Stimulated activated CD8-positive, alpha-beta memory T cell treated with anti-CD3 and anti-CD28 coated beads, Interleukin-4, amount 100 ng/mL, for 1 hour (primary cell): ENCODE measurements at places on chromosomes 2 and 18.

DNA sequence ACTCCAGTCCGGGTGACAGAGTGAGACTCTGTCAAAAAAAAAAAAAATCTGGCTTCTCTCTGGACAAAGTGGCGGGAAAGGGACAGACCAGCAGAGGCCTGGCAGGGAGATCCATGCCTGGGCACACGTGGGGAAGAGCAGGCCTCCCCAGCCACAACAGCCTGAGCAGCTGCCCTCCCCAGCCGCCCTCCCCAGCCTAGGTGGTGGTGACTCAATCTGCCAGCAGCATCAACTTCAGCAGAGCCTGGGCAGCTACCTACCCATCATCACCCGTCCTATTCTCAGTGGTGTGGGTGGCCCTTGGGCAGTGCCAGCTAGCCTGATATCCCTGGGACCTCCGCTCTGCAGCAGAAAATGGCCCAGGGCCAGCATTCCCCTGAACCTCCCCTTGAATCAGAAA is 612.4 kb downstream of the FBXO15 start:
- DNase-seq: no peak

DNA sequence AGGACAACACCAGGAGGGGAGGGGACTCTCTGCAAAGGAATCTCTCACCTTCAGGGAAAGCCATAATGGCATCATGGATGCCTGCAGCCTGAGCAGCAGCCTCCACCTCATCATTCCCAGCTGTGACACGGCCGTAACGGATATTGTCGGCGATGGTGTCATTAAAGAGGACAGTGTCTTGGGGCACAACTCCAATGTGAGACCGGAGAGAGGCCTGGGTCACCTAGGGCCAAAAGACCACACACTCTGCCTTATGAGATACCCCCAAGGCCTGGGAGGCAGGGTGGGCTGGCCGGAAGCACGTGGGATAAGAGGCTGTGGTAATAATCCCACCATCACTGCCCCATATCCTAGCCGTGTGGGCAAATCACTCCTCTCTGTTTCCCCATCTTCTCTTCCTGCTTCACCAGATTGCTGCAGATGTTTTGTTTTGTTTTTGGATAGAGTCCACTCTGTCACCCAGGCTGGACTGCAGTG is 4.3 kb downstream of the ZFAND2B start:
- no peak for DNase-seq

GRCh38 chr2:45452866-45453265 is 158.2 kb downstream of the SRBD1 start:
- no peak for DNase-seq

DNA sequence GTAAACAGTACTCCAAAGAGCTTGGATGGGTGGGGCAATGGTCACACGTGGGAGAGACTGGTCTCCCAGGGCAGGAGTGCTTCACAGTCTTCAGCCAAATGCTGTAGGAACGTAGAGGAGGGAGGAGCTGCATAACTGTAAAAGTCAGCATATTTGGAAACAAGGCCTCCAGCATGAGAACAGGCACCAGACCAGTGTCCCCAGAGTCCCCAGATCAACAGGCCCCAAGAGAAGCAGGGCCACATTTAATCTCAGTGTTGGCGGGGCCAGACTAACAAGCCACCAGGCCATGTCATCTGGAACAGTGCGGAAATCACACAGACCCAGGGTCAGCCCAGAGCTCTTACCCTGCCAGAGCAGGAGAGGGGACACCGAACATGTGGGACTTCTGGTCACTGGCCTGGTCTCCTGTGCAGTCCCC is 63.2 kb downstream of the ADCY3 start:
- DNase-seq: no peak

DNA sequence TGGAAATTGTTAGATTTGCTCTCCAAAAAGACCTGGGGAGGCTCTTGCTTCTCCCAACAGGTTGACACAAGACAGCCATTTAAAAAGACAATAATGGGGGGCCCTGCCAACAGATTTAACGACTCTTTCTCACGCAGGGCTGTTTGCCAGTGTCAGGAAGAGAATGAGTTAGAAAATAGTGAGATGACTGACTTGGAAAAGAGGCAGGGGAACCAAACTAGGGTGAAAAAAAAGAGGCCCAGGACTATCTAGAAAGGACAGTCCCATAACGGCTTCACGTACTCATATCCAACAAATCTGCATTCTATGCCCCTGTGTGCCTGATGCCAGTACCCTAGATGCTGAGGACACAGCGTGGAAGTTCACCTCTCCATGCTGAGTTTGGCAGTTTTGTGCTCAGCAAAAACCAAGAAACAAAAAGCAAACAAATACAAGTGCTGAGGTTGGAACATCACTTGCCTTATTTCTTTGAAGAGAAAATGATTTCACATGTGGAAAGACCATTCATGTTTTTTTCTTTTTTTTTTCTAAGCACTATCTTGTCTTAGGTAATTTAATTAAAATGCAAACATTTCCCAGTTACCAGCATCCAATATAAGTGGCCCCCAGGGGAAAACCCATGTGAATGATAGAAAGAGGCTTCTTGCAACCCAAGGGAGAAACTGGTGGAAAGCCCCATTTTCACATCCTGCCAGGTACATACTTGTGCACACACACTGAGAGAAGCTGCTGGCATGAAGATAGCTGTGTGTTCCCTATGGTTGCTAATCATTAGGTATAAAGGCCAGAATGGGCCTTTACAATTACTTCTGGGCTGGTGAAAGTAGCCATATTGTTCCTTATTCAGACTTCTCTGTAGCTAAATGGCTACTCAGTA is 10.6 kb upstream of the WIPF1 start:
- no peak for DNase-seq

- DNase-seq: no peak
Observed at GRCh38 chr2:224971214-224971613, 71.1 kb downstream of the DOCK10 start.
